Sigmoid colon (tissue), 7 donors: ENCODE measurements at places on chromosomes 1 and 21. TPM values are rescaled to one million over a fixed set of nuclear protein-coding genes. Genes with fewer than 3 reads are reported as not detected.

- no peak for DNase-seq
These were observed 108.5 kb upstream of the GNG12 start for GRCh38 chr1:67941746-67942145.

- no peak for DNase-seq
These were observed 57.8 kb downstream of the EDARADD start for GRCh38 chr1:236451796-236452373.

GRCh38 chr1:182484067-182484466 is 34.1 kb downstream of the RGSL1 start:
- DNase-seq, result no peak

GRCh38 chr1:220750131-220750515 is 2.0 kb downstream of the MTARC2 start:
- DNase-seq, result no peak

DNA sequence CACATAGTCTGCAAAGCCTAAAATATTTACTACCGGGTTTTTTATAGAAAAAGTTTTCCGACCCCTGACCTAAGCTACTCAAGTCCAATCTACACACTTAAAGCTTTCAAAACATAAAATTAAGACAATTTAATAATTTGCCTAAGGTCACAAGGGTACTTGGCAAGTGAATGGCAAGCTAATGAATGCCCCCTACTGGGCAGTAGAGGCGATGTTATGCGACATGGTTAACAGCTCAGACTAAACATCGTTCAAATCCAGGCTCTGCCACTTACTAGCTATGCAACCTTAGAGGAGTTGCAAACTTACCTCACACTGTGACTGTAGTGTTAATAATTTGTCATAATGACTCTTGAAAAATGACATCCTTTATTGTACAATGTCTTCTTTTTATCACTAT is 317.2 kb upstream of the NFIA start:
- no peak for DNase-seq

Gene SPRR1B
- not detected for total RNA-seq

DNA sequence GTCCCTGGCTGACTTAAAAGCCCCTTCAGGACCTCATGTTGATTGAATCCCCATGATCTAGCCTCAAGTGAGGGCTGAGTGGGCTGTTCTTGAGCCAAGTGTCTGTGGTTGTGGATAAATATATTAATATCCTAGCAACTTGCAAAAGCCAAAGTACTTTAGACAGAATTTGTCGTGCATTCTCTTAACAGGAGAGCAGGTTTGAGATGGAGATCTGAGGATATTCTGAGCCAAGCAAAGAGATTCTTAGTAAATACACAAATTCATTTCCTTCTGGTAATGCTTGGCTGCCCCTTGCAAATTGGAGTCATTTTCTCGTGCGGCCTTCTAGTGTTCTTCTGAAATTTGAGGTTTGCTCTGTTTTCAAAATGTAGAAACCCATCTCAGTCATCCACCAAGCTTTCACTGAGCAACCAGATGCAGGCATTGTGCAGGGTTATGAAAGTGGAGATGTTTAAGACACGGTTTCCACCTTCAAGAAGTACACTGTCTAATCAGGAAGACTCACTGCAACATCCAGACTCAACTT is 242.1 kb upstream of the JUN start:
- DNase-seq, result no peak

Gene HUNK
- total RNA-seq, result 1.9 TPM

- no peak for DNase-seq
These were observed 28.9 kb upstream of the RUNX1 start for GRCh38 chr21:35077975-35078374.

GRCh38 chr1:14292520-14292919 is 306.0 kb upstream of the KAZN start:
- no peak for DNase-seq

Gene TNFRSF4
- 1.8 TPM for total RNA-seq

Gene OR2T12
- not detected for total RNA-seq

Gene AIRE
- not detected for total RNA-seq

DNA sequence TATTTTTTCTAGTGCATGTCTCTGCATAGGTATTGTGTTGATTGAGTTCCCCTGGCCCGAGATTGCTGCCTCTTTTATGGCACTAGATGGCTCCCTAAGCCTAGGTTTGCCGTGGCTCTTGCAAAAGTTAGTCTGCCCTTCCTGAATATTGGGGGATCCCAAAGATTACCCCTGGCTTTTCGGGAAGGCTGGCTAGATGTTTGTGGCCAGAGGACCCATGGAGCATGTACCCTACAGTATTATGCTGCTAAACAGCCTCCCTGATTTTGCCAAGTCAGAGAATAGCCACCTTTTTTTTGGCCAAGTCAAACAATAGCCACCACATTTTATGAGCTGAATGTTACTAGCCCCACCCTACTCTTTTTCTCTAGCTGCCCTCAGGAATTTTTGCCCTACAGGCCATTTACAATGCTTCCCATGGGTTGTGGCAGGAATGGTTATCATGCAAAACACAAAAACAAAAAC is 343.2 kb downstream of the OLFM3 start:
- DNase-seq, result no peak

Gene AGT
- total RNA-seq, result 4.3 TPM

- DNase-seq, result no peak
These were observed 20.7 kb upstream of the RBM34 start for GRCh38 chr1:235181561-235182245.

DNA sequence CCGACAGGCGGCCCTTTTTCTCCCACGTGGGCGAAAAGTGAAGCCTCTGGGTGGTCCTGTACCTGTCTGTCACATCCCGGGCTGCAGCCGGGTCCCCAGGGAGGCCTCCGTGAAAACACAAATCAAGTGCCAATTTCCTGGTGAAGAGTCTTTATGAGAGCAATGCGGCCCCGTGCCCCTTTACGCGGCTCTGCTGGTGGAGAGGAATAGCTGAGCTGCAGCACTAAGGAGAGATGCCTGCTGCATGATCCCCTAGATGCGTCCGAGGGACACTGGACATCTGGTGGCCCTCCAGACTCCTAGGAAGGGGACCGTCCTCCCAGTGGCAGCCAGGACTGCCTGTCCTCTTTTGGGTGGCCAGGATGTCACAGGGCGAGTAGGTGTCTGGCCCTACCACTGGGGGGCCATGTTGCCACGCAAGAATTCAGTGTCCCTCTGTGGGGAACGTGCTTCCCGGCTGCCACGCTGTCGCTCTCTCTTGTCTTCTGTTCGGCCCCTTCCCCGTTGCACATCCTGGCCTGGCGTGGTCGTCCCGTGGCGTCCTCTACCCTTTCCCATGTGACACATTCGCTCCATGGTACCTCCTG is 38.7 kb downstream of the COL18A1 start:
- no peak for DNase-seq

DNA sequence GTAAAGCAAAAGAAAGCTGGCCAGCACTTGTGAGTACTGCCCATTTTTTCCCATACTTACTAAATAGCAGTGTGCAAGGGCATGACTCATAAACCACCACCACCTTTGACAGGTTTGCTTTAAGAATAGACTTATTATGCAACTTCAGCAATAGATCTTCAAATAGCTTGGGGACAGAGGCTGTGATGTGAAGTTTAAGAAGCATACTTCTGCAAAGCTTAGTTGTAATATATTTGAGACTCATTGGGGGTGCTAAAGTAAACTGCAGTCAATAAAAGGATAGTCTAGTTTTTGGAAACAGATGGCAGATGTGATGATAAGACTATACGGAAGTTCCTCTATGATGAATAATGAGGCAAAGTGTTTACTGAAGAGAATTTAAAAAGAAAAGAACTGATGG is 210.0 kb downstream of the PLA2G4A start:
- DNase-seq, result no peak

DNA sequence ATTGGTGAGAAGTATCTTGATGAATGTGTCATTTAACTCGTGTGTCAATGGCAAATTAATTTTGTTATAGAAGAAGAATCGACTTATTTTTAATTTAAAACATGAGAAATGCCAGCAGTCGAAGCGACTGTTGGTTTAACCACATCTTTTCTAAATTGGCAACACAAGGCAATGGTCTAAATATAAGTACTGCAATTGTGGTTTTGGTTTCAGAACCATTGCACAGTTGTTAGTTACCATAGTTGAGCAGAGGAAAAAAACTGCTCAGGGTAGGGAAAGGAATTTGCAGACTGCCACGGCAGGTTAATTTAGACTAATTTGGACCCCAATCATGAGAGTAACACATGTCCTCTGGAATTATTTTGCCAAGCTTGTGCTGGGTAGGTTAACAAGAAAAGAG is 185.6 kb upstream of the RUNX1 start:
- no peak for DNase-seq

GRCh38 chr1:30174499-30174898 is 548.9 kb downstream of the MATN1 start:
- DNase-seq, result no peak

Gene SERINC2
- 0.55 TPM for total RNA-seq

DNA sequence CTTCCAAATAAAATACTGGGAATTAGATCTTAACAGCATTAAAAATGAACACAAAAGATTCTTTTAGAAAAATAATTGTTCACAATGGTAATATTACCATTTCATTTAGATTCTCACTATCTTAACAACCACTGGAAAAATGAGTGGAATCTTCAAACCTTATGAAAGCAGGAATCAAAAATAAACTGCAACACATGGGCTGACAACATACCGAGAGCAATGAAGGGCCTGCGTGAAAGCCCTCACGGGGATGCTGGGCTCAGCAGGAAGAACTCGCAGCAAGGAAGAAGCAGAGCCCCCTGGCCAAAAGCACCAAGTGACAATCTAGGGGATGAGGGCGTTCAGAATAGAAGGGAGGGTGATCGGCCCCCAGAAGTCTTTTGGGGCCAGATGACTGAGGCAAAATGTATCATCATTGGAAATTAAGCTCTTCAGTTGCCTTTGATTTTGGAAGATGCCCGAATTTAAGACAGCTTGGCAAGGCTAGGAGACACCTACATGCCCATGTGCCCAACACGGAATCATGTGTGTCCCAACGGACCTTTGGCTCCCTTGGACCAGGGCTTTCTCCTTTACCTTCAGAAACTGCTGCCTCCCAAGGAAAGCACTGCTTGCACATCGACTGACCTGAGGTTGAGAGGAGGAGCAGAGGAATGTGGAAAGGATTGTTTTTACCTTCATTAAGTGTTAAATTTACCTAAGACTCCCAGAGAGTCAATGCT is 103.9 kb downstream of the TGFBR3 start:
- no peak for DNase-seq

Gene TMEM9
- 66.5 TPM for total RNA-seq

Gene CLEC20A
- total RNA-seq, result not detected

DNA sequence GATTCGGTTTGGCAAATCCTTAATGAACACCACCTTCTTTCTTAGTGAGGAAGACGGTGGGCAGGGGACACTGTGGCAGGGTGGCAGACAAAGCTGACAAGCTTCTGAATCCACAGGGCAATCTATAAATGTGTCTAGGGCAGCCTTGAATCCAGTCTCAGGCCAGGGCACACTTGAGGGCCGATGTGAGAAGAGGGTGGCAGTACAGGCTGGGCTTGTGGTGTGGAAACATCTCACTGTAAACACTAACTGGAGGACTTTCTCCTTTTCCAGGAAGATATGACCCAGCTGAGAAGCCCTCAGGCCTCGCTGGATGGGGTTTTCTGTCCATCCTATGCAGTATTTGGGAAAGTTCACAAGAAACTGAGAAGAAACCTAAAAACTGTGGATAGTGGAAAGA is 46.5 kb downstream of the PKP1 start:
- DNase-seq, result peak; percentile 19

DNA sequence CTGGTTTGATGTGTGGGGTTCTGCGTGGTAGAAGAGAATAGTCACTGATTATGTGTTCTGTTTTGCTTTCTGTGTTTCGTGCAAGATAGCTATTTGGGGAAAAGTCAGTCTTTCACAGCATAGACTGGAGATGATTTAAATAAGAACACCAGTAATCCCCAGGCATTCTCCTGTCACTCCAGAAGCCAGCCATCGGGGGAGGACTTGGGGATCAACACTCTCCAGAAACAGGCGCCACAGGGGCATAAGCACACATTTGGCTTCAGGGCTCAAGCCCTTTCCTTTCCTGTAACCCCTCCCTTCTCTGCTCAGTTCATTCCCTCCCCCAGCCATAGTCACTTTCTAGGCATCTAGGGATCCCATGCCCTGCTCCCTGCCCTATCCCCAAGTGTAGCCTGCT is 97.3 kb upstream of the BEND5 start:
- no peak for DNase-seq

- DNase-seq, result no peak
These were observed 111.2 kb downstream of the FASLG start for GRCh38 chr1:172770071-172770470.

Gene PLA2G2D
- total RNA-seq, result not detected

Gene ARHGAP30
- total RNA-seq, result 4.4 TPM

GRCh38 chr1:185645686-185646085 is 88.5 kb upstream of the HMCN1 start:
- DNase-seq, result no peak

DNA sequence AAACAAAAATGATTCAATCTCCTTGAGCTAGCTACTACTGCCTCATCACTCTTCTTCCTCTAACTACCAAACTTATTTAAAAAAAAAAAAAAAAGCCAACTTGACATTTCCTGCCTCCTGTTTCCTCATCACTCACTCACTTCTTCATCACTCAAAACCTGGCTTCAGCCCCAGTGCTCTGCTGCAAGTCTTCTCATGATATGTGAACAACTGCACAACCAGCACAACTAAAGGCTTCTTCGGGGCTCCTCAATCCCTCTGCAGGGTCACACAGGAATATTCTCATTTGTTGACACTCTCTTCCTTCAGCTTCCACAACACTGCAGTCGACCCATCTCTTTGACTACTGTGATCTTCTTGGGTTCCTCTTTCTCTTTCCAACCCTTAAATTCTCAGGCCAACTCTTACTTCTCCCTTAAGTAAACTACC is 7.6 kb downstream of the MTF1 start:
- no peak for DNase-seq

- DNase-seq, result no peak
These were observed 27.6 kb upstream of the CTH start for GRCh38 chr1:70383483-70383882.

Gene ANKRD35
- total RNA-seq, result 5.2 TPM

GRCh38 chr21:18772404-18772803 is 368.8 kb upstream of the TMPRSS15 start:
- DNase-seq, result no peak

DNA sequence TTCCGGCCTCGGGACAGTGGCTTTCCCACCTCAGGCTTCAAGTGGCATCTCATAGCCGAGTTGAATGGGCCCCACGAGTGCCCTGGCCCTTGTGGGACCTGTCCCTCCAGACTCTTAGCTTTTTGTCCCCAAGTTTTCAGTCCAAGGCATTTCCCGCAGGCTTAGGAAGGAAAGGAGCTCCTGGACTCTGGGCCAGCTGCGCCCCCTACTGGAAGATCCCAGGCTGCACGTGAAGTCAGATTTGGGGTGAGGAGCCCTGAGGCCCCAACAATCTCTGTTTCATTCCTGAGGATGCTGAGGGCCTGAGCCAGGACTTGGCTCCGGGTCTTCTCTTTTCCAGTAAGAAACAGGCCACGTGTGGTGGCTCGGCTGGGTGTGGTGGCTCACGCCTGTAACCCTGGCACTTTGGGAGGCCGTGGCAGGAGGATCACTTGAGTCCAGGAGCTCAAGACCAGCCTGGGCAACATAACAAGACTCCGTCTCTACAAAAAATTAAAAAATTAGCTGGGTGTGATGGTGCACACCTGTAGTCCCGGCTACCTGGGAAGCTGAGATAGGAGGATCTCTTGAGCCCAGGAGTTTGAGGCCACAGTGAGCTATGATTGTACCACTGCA is 67.4 kb downstream of the ARHGEF10L start:
- peak; percentile 89 for DNase-seq
